ENCODE measurements at places on chromosomes 5 and 9.

DNA sequence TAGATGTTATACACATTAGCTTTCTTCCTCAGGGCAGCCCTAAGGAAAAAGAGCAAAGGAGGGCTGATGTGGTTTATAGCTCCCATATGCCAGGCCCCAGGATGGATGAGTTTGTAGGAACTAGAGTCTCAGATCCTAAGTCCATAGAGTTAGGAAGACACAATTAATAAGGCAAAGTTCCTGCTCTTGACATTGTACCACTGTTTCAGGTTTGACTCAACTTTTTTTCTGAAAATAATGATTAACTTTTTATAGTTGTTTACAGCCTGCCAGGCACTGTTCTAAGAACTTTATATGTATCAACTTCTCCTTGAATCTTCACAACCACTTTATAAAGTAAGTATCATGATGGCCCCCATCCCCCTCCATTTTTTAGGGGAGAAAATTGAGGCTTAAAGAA is 339.5 kb downstream of the PDE4D start:
- DNase-seq = no peak

- DNase-seq = no peak
These were observed 1.1 kb downstream of the POLR1E start for GRCh38 chr9:37486616-37487548.

DNA sequence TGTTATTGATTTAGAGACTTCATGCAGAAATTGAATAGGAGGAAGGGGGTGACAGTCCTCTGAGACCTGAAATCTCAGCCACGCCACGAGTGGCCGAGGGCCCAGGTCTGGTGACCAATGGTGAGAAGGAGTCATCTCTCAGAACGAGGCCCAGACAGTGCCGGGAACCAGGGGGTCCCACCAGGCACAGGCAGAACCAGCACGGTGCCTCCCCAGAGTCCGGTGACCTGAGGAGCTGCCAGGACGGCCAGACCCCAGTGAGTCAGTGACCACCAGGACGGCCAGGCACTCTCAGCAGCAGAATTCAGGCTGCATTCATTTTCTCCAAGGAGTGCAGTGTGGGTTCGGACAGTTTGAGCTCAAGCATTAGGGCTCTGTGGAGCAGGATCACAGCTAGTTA is 43.8 kb upstream of the NKD2 start:
- DNase-seq = no peak

- DNase-seq = no peak
These were observed 129.8 kb downstream of the MARCHF11 start for GRCh38 chr5:16049761-16050160.

DNA sequence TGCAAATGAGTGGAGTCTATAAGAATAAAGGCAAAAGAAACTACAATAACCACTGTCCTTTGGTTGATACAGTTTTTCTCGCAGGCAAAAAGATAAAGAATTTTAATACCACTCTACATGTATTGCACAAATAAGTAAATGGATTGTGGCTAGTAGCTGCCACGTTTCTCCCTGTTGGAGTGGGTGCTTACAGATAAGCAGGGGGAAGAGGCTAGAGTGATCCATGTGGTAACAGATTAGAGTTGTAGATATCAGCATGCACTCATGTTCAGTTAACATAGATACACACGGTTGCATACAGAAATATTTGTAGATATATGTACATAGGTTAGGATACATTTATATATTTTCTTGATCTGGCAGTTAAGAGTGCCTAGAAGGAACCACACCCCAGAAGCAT is 179.5 kb downstream of the ARHGEF28 start:
- DNase-seq = no peak

DNA sequence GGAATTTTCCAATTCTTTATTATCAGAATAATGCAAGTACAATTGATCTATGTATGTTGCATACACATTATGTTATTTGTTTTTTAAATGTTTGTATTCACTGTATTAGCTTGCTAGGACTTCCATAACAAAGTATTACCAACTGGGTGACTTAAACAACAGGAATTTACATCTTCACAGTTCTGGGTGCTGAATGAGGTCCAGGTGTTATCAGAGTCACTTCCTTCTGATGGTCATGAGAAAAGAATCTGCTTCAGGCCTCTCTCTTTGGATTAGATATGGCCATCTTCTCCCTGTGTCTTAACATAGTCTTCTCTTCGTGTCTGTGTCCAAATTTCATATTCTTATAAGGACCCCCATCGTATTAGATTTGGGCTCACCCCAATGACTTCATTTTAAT is 229.1 kb upstream of the TRPC7 start:
- no peak for DNase-seq

Measured in stimulated activated CD4-positive, alpha-beta T cell treated with anti-CD3 and anti-CD28 coated beads, Interleukin-4, amount 100 ng/mL, for 4 hours (primary cell).